ENCODE measurements at places on chromosomes 16 and 17.

GRCh38 chr17:52482271-52482670 is 323.8 kb upstream of the CA10 start:
- DNase-seq: no peak
- no peaks in the 10 kb centered on the region for H3K4me1 ChIP-seq
- no peaks in the 10 kb centered on the region for H3K27me3 ChIP-seq
- H3K27ac ChIP-seq: no peak overlapping the region
- H3K4me3 ChIP-seq: no peak overlapping the region

- no peaks in the 10 kb centered on the region for H3K4me1 ChIP-seq
- no peak for DNase-seq
- no peak overlapping the region for H3K4me3 ChIP-seq
- no peaks in the 10 kb centered on the region for H3K27me3 ChIP-seq
Measured at GRCh38 chr16:50916040-50916439, 174.2 kb downstream of the CYLD start.

- H3K27me3 ChIP-seq: no peaks in the 10 kb centered on the region
- DNase-seq: no peak
- no peak overlapping the region for H3K27ac ChIP-seq
- no peak overlapping the region for H3K4me3 ChIP-seq
Measured at GRCh38 chr17:32297860-32298259, 32.2 kb downstream of the RHBDL3 start.

DNA sequence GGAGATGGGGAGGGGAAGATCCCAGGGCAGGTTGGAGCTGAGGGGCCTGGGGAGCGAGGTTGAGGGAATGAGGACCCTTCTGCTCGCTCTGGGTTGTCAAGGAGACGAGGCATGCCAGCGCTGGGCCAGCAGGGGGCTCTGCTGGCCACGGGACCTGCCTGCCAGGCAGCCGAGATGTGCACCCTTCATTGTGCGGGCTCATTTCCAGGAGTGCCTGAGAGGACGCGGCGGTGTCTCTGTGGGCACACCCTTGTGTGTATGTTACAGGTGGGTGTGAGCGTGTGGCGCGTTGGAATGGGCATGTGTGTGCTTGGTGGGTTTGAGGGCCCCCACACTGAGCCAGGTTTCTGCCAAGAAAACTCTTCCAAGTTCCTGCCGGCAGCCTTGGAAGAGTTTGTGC is 15.9 kb downstream of the ARHGAP23 start:
- H3K4me3 ChIP-seq: no peak overlapping the region
- peak; percentile 87 for DNase-seq
- peak overlapping the region; percentile 84 for H3K27ac ChIP-seq
- H3K4me1 ChIP-seq: peaks cover 70% of the 10 kb centered on the region

DNA sequence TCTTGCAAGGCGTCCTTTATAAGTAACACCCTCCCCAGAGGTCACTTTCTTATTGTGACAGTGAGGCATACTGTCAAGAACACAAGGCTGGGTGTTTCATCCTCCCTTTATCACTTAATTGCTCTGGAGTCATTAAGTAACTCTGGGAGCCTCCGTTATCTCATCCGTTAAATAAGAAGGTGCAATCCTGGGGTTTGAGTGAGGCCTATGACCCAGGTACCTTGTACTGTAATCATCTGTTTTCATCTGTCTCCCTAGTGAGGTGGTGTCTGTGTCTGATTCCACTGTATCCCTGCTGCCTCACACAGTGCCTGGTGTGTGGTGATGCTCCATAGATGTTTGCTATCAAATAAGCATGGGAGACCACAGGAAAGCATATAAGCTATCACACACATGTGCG is 17.7 kb downstream of the TNS4 start:
- peaks cover 34% of the 10 kb centered on the region for H3K4me1 ChIP-seq
- H3K36me3 ChIP-seq: no peaks in the 10 kb centered on the region
- H3K4me3 ChIP-seq: no peak overlapping the region
- H3K27ac ChIP-seq: no peak overlapping the region
- DNase-seq: no peak
- no peaks in the 10 kb centered on the region for H3K27me3 ChIP-seq

DNA sequence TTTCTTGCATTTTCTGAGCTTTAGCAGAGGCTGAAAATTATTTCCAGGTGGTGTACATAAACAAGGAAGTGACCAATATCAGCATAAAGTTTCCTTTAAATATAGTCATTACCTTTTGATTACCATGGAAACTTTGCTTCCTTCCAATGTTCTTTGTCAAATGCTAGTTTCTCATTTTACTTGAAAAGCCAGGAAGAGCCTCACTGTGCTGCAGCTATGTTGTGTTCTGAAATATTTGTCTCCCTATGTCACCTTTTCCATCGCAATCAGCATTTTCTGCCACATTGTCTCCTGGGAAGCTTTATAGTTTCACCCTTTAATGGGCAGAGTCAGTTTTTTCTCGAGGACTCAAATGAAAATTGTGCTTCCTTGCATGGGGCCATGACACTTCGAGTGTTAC is 496.0 kb downstream of the CDH8 start:
- H3K27me3 ChIP-seq: no peaks in the 10 kb centered on the region
- H3K4me1 ChIP-seq: no peaks in the 10 kb centered on the region
- H3K27ac ChIP-seq: no peak overlapping the region
- no peak for DNase-seq
- no peaks in the 10 kb centered on the region for H3K36me3 ChIP-seq

DNA sequence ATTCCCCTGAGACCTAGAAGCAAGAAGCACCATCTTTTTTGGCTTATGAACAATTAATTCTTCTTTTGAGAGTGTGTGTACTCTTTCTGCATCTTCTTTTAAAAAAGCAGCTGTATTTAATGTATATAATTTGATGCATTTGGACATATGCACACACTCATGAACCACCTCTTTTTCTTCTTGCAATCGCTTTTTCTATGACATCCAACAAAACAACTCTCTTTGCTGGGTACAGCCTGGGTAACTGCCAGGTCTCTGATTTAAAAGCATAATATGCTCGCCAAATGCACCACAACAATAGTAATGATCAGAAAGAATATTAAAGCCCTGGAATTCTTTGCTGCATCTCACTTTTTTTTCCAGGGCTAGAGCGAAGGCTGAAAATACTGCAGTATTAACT is 97.3 kb downstream of the HAPSTR1 start:
- H3K4me3 ChIP-seq: no peak overlapping the region
- H3K27ac ChIP-seq: no peak overlapping the region
- H3K4me1 ChIP-seq: no peaks in the 10 kb centered on the region
- no peaks in the 10 kb centered on the region for H3K27me3 ChIP-seq
- no peaks in the 10 kb centered on the region for H3K36me3 ChIP-seq

DNA sequence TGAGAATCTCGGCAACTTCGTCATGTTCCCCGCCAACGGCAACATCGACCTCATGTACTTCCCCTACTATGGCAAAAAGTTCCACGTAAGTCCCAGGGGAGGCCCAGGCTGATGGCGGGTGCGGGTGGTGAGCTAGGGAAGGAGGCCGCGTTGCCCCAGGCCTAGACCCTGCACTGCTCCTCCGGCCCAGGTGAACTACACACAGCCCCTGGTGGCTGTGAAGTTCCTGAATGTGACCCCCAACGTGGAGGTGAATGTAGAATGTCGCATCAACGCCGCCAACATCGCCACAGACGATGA is 4.8 kb downstream of the ATP1B2 start:
- H3K4me3 ChIP-seq: no peak overlapping the region
- no peaks in the 10 kb centered on the region for H3K36me3 ChIP-seq
- no peak for DNase-seq

DNA sequence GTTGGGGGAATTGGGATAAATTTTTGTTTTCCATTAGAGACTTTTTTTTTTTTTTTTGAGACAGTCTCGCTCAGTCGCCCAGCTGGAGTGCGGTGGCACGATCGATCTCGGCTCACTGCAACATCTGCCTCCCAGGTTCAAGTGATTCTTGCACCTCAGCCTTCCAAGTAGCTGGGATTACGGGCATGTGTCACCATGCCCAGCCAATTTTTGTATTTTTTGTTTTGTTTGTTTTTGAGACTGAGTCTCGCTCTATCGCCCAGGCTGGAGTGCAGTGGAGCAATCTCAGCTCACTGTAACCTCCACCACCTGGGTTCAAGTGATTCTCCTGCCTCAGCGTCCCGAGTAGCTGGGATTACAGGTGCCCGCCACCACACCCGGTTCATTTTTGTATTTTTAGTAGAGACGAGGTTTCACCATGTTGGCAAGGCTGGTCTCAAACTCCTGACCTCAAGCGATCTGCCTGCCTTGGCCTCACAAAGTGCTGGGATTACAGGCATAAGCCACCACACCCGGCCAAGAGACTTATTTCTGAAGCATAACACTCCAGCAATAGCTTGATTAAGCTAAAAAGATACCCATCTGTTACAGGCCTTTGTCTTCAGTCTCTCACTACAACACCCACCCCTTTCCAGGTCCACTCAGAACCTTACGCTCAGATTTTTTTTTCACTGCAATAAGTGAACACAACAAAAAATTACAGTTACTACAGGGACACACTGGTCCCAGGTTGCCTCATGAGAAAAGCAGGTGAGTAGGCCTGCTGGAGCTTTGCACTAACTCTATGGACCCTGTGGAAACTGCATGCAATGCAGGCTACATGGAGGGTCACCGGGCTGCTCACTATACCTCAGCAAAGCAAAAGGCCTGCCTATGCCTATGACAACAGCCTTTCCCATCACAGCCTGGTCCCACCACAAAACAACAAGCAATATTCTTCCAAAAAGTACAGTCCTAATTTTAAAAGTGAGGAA is 34.6 kb downstream of the KANSL1 start:
- peaks cover 82% of the 10 kb centered on the region for H3K4me1 ChIP-seq
- H3K27me3 ChIP-seq: no peaks in the 10 kb centered on the region
- H3K27ac ChIP-seq: peak overlapping the region; percentile 62
- no peaks in the 10 kb centered on the region for H3K36me3 ChIP-seq
- H3K4me3 ChIP-seq: no peak overlapping the region

DNA sequence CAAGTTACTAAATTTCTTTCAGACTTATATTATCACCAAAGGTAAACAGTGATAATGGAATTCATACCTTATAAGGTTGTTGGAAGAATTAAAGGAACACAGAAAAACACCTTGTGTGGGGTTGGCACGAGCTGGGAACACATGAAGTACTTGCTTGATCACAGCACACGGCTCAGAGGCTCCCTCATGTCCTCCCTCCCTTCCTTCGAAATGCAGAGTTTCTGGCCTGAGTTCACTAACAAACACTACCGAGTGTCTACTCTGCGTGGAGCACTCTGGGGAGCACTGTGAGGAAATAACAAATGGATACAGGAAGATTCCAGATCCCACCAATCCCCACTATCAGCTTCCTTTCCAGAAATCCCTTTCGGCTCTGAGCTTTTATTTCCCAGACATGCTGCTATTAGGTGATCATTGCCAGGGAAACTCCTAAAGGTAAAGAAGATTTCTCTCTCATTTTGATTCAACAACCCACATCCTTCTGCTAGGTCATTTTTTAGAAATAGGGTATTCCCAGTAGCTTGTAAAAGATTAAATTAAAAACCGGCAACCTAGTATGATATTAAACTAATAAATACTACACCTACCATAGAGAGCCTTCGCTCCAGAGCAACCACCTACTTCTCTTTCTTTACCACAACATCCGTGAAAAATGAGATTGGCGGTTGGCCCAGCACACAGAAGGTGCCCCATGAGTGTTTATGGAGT is 6.1 kb upstream of the HNF1B start:
- no peaks in the 10 kb centered on the region for H3K4me1 ChIP-seq
- DNase-seq: no peak
- no peak overlapping the region for H3K4me3 ChIP-seq
- H3K36me3 ChIP-seq: no peaks in the 10 kb centered on the region
- no peak overlapping the region for H3K27ac ChIP-seq

DNA sequence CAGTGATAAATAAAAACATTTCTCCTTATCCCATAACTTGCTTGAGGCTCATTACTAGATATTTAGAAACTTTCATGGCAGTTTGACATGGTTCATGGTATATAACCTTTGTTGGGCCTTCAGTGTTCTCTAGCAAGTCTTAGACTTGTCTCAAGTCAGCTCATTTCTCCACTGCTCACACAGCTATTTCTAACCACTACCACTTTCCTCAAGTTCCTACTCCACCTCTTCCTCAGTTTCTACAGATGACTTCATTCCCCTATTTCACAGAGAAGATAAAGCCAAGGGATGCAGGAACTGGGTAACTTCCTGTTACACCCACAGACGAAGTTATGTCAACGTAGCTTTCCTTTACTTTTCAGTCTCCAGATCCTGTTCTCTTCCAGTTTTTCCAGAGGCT is 23.2 kb downstream of the NLK start:
- H3K4me3 ChIP-seq: no peak overlapping the region
- H3K27me3 ChIP-seq: no peaks in the 10 kb centered on the region
- no peak overlapping the region for H3K27ac ChIP-seq
- H3K4me1 ChIP-seq: no peaks in the 10 kb centered on the region
- no peaks in the 10 kb centered on the region for H3K36me3 ChIP-seq

- no peak for DNase-seq
- peaks cover 21% of the 10 kb centered on the region for H3K4me1 ChIP-seq
- no peaks in the 10 kb centered on the region for H3K36me3 ChIP-seq
- no peak overlapping the region for H3K4me3 ChIP-seq
- H3K27ac ChIP-seq: no peak overlapping the region
- H3K27me3 ChIP-seq: no peaks in the 10 kb centered on the region
Measured at GRCh38 chr17:82882715-82883418, 43.0 kb upstream of the ZNF750 start.

- no peak overlapping the region for H3K27ac ChIP-seq
- no peaks in the 10 kb centered on the region for H3K4me1 ChIP-seq
- no peaks in the 10 kb centered on the region for H3K36me3 ChIP-seq
- H3K27me3 ChIP-seq: peaks cover 21% of the 10 kb centered on the region
- H3K4me3 ChIP-seq: no peak overlapping the region
Measured at GRCh38 chr17:79714176-79715097, 16.3 kb upstream of the ENPP7 start.

DNA sequence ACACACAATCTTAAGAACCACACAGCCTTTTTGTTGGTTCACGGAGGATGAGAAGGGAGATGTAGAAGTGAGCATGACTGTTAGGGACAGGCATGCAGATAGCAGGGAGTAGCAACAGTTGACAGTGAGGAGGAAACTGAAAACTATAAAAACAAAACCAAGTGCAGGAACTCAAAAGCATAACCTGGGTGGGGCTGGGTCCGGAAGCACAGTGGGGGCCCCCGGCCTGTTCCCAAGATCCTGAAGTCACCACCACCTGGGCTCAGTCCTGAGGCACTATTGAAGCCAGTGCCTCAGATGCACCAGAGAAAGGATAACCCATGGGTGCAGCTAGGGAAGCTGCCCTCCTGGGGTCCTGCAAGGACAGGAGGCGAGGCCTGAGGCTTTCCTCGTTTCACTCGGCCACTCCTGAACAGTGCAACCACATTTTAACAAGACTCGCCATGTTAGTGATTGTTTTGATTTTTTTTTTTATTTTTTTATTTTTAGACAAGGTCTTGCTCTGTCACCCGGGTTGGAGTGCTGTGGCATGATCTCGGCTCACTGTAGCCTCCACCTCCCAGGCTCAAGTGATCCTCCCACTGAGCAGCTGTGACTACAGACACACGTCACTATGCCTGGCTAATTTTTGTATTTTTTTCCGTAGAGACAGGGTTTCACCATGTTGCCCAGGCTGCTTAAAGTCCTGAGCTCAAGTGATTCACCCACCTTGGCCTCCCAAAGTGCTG is 27.7 kb upstream of the CBX4 start:
- H3K4me1 ChIP-seq: no peaks in the 10 kb centered on the region
- no peaks in the 10 kb centered on the region for H3K27me3 ChIP-seq
- H3K36me3 ChIP-seq: no peaks in the 10 kb centered on the region
